Neural crest cell (in vitro differentiated cells): ENCODE measurements at places on chromosomes 1 and 21.

- no peak for DNase-seq
Observed at GRCh38 chr1:156551066-156551643, 21.2 kb downstream of the IQGAP3 start.

GRCh38 chr1:30810416-30811080, 53.0 kb upstream of the LAPTM5 start:
- DNase-seq = no peak

DNA sequence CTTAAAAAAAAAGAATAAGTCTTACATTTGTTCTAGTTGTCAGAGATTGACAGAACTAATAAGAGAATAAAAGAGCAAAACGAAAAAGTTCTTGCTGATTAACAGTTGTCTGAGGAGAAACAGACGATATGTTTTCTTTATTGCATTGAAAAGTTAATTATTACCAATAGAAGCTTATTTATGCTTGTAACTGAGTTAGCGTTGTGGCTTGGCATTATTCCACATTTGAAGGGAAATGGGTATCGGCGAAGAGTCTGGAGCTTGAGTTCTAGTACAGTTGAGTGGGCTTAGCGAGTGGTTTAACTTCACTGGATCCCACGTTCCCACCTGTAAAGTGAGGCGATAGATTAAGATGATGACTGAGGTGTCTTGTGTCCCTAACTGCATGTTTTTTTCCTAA, 109.0 kb downstream of the SDCCAG8 start:
- no peak for DNase-seq

DNA sequence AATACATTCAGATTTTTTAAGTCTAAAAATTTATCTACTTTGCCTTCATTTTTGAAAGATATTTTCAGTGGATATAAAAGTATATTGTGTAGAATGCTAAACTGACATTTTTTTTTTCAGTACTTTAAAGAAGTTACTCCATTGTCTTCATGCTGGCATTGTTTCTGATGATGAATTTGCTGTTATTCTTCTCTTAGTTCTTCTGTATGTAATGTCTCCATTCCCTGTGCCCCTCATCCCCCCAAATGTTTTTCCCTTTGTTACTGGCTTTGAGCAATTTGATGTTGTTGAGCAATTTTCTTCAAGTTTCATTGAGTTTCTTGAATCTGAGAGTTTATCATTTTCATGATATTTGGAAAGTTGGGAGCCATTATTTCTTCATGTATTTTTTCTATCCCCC, 20.8 kb upstream of the VANGL1 start:
- no peak for DNase-seq

DNA sequence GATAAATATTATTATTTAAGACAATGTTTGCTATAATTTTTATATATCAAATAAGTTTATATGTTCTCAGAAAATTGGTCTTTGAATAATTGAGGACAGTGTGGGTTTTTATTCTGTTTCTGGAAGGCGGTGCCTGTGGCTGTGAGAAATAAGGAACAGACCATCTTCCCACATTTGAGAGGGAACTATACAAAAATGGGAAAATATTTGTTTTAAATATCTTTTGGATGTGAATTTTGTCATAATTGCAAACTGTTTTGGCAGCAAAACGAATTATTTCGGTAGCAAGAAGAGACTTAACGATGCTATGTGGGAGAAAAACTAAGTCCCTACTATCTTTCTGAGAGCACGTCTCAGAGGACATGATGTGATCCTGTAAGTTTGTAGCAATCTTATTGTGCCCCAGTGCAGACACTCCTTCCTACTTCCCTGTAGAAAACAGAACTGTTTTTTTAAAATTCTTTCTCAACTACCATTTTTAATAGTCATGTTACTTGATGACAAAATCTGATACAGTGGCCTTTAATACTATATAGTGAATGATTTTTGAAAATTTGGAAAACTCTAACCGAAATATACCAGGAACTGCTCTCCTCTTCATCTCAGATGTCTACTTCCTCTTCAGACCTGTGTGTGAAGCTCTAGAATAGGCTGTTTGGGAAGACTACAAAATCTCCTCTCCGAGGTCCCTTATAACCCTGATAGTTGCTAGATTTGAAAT, 25.4 kb downstream of the PTPRC start:
- no peak for DNase-seq
